Hematopoietic multipotent progenitor cell treated with erythropoietin and hydrocortisone succinate and interleukin-3 and kit ligand, for 4 days (in vitro differentiated cells): ENCODE measurements at places on chromosomes 11 and 22.
A peak's percentile ranks its signal among the peaks of the same experiment; 100 is the strongest.

DNA sequence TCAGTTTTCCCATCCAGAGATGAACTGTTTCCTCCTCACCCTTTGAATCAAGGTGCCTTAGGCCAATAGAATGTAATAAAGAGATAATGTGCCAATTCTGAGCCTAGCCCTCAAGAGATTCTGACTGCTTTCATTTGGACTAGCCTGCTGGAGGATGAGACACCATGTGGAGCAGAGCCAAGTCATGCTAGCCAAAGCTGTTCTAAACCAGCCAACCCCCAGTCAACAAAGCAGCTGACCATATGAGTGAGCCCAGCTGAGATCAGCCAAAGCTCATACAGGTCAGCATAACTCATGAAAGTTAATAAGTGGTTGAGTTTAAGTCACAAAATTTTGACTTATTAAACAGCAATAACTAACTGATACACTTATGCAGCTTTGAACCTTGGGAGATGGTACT, 66.7 kb upstream of the DBX1 start:
- DNase-seq, result no peak

DNA sequence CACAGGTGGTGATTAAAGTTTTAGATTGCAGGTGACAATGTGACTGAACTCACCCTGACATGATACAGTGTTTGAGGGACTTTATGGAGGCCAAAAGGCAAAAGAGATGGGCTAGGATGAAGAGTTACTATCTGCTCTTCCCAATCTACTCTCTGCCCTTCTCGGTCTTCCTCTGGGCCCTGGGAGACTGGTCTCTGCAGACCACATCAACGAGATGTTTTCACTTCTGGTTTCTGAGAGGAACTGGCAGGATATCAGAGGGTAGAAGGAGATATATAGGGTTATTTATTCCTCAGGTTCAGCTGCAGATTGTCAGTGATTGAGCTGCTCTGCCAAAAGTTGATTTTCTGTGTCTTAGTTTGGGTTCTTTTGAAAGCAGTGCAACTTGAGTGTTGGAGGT, 32.4 kb upstream of the CD44 start:
- peak; percentile 43 for DNase-seq

- DNase-seq, result no peak
These were observed 15.3 kb downstream of the ZNF202 start for GRCh38 chr11:123725995-123726655.

GRCh38 chr11:1682225-1682905, 14.6 kb upstream of the KRTAP5-6 start:
- DNase-seq, result no peak

GRCh38 chr22:27800250-27801201, 1.0 kb downstream of the MN1 start:
- peak; percentile 26 for DNase-seq

DNA sequence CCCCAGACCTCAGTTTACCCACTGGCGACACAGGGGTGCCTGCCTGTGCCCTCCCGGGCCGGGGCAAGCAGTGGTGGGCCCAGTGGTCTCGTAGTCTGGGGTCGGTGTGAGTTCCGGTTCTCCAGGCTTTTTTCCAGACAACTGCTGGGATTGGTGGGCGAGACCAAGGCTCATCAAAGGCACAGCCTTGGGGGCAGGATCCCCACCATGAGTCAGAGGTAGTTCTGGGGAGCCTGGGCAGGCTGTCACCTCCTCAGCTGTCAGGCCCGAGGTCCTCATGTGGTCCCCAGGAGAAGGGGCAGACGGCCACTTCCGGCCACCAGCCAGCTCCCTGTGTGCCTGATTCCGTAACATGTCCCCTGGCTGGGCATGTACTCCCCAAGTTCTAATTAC, 827 bp upstream of the MUC2 start:
- DNase-seq, result no peak

DNA sequence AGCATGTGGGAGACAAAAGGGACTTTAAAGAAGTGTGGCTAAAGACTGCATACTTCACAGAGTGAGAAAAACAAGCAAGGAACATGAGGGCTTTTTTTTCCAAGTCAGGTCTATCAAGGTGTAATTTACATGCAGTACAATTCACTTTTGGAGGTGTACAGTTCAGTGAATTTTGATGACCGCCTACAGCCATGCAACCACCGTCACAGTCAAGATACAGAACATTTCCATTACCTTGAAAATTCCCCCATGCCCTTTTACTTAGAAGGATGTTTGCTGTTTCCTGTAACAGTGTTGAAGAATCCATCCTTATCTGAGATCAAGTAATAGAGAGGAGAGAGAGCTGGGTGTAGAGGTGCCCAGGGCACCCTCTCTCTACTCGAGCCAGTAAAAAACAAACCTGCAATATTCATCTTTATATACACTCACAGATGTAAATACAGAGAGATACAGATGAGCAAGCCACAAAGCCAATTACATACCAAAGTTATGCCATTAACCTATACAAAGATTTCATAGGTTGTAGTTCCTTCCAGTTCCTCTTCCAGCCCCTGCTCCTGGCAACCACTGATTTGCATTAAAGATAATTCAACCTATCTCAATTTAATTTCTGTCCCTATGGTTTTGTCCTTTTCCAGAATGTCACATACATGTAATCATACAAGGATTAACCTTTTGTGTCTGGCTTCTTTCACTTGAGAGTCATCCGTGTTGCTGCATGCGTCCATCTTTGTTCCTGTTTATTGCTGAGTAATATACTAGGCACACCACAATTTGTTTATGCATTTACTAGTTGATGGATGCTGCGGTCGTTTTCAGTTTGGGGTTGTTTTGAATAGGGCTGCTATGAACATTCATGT, 35.0 kb upstream of the RASD2 start:
- DNase-seq, result no peak

GRCh38 chr11:93756748-93757147, 15.3 kb downstream of the C11orf54 start:
- DNase-seq, result no peak

DNA sequence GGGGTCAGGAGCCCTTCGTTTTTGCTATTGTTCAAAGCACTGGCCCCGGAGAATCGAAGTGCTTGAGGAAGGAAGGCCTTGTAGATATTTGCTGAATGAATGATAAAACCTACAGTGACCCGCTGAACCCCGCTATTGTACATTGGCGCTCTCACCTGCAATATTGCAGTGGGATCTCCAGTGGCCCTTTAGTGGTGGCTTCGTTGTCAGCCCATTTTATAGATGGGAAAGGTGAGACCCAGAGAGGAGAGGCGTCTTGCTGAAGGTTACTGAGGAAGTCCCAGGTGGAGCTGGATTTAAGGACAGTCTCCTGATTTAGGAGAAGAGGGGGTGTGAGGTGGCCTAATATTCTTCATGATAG, 1.2 kb downstream of the CDC42EP2 start:
- DNase-seq, result no peak

- no peak for DNase-seq
These were observed 39.7 kb downstream of the TIMP3 start for GRCh38 chr22:32841175-32841574.

DNA sequence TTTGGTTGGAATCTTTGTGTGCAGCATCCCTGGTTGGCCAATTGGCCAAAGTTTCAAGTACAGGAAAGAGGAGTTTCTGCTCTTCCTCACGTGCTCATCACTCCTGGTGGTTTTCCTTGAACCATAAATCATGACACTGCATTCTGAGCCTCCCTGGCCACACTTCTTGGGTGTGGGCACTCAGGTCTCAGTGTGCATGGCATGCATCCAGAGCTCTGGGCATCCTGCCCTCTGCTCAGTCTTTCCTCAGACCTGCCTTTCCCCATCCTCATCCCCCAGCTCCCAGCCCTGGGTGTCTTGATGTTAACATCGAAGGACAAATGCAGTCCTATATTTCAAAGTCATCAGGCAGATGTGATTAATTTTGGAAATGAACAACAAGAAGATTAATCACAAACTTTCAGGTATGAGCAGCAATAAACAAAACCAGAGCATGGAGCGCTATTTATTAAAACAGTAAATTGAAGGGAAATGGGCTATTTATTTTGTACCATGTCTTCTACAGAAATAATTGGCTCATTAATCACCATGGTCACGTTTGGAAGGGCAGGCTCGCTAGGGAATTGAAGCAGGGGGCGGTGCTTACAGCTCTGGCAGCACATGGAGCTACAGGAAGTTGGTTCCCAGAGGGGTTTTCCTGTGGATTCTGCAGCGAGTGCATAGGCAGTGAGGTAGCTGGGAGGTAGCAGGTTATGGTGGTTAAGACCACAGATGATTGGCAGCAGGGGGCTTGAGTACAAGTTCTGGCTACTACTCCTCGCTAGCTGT, 89.6 kb downstream of the CSNK2A3 start:
- no peak for DNase-seq

DNA sequence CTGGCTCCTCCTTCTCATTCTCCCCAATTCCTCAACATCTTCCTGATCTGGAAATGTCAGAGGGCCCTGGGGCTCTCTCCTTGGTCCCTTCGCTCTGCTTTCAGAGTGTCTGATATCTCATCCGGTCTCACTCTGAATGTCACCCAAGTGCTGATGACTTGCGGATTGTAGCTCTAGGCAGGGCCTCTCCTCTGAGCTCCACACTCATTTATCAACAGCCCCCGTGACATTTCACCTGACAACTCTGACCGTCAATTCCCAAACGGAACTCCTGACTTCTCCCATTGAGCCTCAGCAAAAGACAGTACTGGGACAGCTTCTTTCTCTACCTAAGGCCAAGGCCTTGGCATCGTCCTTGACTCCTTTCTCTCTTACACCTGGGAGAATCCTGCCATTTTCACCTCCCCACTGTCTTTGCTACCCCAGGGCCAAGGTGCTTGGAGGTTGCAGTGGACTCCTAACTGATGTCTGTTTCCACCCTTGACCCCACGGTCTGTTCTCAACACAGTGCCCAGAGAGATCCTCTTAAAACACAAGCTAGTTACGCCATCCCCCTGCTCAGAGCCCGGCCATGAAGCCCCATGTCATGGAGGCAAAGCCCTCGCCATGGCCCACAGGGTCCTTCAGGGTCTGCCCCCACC, 57.5 kb upstream of the THY1 start:
- DNase-seq, result no peak

DNA sequence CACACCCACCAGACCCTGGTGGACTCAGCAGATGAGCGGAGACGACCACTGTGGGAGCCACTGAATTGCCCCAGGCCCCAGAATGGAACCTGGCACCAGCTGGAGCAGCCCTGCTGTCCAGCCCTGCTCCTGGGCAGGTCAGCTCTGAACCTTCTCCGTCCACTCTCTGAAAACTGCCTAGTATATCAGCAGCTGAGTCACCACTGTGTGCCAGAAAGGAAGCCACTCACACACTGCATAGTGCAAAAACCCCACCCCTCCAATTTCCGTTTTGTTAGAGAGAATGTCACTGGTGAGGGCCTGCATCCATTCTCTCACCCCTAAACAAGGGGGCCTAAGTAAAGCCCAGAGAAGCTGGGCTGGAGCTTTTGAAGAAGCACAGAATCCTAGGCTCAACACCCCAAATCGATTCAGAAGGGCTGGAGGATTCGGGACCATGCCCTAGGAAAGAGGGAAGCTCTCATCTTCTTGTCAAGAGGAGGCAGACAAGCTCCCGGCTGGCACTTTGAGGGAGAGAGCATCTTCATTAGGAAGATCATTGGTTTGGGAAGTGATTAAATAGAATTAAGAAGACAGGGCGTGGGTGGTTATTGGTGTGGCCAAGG, 44.5 kb downstream of the GALNT18 start:
- DNase-seq, result peak; percentile 48

DNA sequence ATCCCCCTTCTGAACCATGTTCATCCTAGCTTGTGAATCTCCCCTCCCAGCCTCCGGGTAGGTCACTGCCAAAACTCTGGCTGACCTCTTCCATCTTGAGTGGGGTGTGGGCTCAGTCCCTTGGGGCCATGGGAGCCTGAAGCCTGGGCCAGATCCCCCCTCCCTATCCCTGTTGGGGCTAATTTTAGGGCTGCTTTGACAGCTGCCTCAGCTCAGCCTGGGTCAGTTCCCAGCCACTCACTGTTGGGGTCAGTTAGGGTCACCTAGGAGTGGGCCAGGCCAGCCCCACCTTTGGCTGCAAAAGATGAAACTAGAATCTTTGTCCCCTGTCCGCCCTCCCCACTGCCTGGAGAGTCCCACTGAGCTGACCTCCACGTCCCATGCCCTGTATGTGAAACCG, 29.8 kb upstream of the P2RY2 start:
- DNase-seq, result no peak

DNA sequence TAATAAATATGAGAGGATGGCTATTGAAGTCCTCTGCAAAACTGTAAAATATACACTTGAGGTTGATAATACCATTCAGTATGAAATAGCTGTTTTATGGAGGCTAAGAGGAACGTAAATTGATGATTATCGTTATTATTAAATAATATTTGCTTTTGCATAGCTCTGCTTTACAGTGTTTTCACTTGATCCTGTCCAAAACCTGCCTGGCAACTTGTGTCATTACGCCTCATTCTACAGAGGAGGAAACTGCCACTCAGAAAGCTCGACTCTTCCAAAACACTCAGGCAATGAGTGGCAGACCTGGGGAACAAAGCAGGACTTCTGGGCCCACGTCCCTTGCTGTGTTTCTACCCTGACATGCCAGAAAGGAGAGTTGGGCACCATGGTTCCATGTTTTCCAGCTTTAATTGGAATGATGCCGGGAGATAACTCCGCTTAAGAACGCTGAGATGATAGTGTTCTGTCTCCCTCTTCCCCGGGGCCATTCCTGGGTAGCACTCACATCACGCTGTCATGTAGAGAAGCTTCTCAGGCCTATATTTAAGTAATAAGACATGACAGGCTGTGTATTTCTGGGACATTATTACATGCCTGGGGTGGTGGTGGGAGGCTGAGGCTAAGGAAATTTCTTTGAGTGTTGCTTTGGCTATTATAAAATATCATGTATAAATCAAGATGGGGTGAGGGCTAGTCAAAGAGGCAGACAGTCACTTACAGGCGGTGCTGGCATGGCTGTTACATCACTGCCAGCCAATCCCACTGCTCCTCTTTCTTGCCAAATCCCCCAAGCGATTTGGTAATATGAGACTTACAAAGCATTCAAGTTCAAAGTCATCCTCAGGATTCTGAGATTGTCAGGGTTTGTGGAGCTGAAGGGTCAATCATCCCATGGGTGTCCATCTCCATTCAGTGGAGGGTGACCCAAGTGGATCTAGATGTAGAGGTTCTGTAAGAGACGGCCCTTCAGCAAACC, 501.7 kb downstream of the INSC start:
- DNase-seq, result no peak

- DNase-seq, result peak; percentile 48
These were observed 53.8 kb upstream of the CHRM4 start for GRCh38 chr11:46445192-46445919.

DNA sequence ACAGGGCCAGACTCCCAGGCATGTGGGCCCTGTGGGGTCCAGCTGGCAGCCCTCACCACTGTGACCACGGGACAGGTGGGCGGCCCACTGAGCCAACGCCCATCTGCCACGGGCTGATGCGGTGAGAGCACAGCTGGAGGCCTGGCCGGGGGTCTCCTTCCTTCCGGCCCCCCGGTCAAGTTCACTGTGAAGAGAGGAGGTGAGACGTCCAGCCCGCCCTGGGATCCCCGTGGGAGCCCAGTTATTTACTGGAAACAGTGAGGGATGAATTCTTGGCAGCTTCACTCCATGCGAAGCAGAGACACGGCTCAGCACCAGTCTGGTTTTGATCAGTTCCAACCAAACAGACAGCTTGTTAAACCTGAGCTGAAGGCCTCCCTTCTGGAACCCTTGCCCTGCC, 38.7 kb downstream of the WNT11 start:
- no peak for DNase-seq

- no peak for DNase-seq
These were observed 2.6 kb upstream of the INSC start for GRCh38 chr11:15112131-15112541.

GRCh38 chr11:70504246-70505020, 106.1 kb downstream of the CTTN start:
- no peak for DNase-seq
